ENCODE measurements at places on chromosomes 5 and 9.

DNA sequence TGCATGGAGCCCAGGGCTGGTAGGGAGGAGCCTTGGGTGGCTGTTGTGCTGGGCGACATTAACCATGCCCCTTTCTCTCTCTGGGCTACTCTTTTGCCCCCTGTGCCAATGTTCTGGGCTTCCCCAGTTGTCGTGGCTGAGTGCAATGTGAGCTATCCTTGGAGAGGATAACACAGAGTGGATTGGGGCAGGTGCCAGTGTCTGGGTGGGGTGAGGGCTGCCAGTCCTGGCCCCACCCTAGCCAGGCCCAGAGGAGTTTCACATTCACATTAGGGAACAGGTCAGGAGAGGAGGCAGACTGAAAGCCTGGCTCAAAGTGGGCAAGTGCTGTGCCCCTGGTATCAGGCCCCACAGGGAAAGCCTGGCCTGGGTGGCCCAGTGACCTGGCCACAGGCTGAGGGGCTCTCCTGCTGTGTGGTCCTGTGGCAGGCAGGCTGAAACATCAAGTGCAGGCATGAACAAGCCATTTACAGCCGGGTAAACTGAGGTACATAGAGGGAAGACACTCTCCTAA, 7.5 kb upstream of the NDST1 start:
- DNase-seq = no peak

GRCh38 chr5:134659456-134659855, 10.9 kb downstream of the SEC24A start:
- no peak for DNase-seq

DNA sequence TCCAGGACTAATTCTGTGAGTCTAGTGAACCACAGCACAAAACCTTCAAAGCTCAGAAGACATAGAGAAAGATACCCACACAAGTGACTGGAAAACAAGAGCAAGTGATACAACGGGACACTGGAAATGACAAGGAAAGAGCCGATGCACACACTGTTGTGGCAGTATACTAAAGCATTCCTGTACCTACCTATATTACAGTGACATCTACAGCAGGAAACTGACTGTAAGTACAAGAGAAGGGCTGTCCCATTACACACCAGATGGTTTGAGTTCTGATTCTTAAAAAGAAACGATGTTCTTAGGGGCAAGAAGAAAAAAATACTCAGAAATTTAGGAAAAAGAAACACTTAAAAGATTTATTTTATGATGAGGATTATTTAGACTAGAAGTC, 18.5 kb downstream of the TMEM245 start:
- no peak for DNase-seq

GRCh38 chr9:33921967-33922895, 105.3 kb downstream of the UBE2R2 start:
- no peak for DNase-seq

GRCh38 chr5:173789031-173789920, 98.9 kb upstream of the CPEB4 start:
- peak; percentile 68 for DNase-seq

- DNase-seq = no peak
These were observed 6.6 kb downstream of the SLC46A2 start for GRCh38 chr9:112884101-112884500.

DNA sequence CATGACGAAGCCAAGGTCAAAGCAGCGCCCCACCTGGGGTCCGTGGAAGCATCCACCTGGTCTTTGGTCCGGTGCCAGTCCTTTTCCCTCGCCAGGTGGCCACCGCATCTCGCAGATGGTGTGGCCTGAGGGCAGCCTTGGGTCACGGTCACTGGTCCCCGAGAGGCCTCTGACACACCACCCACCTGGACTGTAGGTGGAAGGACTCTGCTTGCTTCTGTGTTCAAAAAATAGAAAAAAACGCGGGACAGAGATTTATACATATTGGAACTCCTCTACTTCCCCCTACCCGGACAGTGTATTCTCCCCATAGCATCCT, 466 bp upstream of the TTC39B start:
- DNase-seq = no peak

DNA sequence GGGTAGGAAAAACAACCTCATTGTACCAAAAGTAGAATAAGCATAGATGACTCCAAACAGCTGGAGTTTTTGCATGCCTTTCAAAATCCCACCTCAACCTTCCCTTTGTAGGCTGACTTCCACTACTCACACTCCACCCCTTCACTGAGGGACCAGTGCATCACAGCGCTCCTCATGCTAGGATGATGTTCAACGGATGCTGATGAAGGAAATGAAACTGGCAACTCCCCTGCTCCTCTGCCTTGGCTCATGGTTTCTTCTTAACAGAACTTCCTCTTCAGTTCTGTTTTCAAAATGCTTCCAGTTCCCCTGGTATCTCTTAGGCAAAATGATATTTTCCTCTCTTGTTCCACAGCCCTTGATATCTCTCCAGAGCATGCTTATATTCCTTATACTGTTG, 29.0 kb downstream of the LIFR start:
- DNase-seq = no peak

DNA sequence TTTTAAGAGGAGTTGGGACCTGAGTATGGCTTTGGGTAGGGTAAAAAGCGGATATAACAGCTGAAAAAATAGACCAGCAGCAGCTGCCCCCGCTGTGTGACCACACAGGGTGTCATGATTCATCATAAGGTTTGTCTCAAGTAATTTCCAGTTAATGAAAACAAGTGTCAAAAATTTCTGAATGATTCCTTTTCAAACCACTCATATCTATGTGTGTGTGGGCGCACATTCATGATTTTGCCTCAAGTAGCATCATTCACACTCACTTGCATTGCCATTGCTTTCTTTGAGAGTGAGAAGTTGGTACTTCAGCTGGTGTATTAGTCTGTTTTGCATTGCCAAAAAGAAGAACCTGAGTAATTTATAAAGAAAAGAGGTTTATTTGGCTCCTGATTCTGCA, 12.1 kb upstream of the TNFAIP8 start:
- DNase-seq = no peak

- no peak for DNase-seq
These were observed 91.9 kb downstream of the TMEM215 start for GRCh38 chr9:32875242-32875641.

GRCh38 chr5:109249126-109249525, 160.6 kb downstream of the PJA2 start:
- no peak for DNase-seq

- no peak for DNase-seq
These were observed 241.6 kb upstream of the CD180 start for GRCh38 chr5:67437905-67438845.

DNA sequence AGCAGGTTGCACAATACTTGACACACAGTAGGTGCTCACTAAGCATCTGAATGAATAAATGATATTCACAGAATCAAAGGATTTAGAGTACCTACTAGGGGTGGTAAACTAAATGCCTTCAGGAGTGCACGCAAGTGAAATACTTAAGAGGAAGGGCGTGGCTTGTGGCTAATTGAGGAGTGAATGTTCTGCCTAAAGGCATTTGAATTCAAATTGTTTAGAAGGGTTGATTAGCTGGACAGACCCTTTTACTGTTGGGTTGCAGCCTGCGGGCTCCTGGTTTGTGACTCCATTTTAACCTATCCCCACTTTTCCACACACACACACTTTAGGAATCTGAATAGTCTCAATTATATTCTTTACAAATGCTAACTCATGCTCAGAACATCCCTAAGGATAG, 63.1 kb downstream of the PPP2R2B start:
- no peak for DNase-seq

DNA sequence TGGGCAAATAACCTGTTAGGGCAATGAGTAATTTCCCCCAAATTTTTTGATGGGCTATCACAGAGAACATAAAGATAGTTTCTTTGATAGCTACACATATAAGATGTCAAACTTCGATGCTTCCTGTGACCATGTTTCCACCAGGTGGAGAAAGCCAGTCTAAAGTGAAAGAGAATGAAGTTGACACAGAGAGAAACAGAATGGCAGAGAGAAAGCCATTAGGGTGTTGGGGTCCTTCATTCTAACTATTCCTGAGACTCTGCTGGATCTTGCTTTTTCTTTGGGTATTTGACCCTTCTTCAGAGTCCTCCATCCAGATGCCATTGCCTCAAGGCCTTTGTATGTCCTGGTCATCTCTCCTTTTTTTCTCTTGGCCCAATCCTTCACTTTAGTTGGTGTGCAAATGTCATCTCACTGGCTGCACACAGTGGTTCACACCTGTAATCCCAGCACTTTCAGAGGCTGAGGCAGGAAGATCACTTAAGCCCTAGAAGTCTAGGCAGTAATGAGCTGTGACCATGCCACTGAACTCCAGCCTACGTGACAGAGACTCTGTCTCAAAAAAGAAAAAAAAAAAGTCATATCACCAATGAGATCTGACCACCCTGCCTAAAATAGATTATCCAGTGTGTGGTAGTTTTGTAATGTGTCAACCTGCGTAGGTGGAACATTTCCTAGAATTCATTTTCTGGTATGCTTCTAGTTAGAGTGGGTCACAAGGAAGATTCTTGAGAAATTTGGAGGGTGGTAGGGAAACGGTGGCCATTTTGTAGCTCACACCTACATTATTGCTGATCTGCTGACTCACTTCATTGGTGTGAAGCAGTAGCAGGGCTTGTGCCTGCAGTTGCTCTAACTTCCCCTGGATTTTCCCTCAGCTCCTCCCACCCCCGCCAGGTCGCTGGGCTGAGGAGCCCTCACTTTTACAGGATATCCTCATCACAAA, 20.8 kb upstream of the KIF2A start:
- DNase-seq = no peak

DNA sequence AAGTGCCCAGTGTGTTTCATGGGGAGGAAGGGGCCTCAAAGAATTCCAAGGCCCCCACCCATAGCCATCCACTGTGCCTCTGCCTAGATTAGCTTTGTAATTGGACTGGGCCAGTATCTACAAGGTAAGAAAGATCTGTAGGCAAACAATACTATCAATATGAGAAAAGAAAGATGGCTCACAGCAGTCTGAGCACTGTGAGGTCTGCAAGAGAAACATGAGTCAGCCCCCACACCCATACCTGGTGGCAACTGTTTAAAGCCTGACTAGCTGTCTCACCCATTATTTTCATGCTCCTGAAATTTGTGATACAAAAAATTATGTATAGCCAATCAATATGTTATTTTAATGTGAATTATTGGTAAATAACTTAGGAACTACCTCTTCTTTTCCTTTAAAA, 10.0 kb upstream of the ZNF483 start:
- DNase-seq = no peak

DNA sequence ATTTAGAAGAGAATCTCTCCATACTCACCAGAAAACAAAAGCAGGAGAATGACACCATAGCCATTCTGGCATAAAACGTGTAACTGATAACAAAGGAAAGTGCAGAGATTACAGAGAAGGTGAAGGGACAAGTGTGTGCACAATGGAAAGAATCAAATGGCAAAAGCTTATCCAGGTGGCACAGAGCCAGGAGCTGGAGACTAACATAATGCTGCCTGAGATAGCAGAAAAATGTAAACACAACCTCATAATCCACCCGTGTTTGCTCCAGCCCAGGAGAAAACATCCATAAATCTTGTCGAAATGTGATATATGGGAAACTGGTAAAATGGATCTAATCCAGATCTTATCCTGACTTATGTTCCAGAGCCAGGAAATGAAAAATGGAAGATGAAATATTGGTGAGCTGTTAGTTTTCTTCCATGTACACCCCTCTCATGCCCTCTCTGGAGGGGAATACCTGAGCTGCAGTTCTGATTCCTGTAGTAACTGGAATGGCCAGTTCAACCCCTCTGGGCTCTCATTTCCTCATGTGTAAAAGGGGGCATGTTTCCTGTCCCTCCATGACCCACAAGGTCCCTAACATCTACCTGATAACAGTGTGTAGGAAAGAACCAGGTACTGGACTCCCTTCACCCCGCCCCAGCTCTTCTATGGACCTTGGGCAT, 212.3 kb upstream of the DAPK1 start:
- DNase-seq = no peak

GRCh38 chr5:171629628-171630349, 155.8 kb upstream of the SMIM23 start:
- DNase-seq = no peak

GRCh38 chr9:98992885-98993569, 49.3 kb downstream of the COL15A1 start:
- DNase-seq = no peak

- DNase-seq = no peak
These were observed 94.6 kb upstream of the SMC2 start for GRCh38 chr9:103999375-104000062.

- no peak for DNase-seq
These were observed 6.2 kb downstream of the NLN start for GRCh38 chr5:65728218-65728617.

DNA sequence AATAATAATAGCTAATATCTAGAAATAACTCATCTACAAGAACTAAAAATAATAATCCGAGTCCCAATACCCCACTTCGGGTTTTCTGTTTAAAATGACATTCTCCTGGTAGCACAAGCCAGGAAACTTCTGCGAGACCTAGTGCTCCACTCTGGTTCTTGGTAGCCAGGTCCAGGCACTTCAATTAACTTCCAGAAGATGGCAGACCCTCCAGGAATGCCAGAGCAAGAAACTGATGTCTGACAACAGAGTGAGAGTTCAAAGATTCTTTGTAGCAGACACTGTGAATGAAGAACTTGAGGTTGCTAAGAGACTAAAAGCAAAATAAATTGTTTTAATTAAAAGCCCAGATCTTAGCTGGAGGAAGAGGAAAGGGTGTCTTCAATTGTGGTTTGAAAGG, 1963.3 kb upstream of the CDH9 start:
- no peak for DNase-seq

GRCh38 chr5:59034498-59035186, 451.8 kb downstream of the RAB3C start:
- no peak for DNase-seq

- no peak for DNase-seq
These were observed 1.0 kb downstream of the FAM221B start for GRCh38 chr9:35827486-35827885.

GRCh38 chr9:88143179-88143578, 4.9 kb upstream of the SPATA31C2 start:
- no peak for DNase-seq

GRCh38 chr5:15571081-15571480, 71.1 kb downstream of the FBXL7 start:
- no peak for DNase-seq

GRCh38 chr5:171648279-171649074, 137.1 kb upstream of the SMIM23 start:
- DNase-seq = no peak

DNA sequence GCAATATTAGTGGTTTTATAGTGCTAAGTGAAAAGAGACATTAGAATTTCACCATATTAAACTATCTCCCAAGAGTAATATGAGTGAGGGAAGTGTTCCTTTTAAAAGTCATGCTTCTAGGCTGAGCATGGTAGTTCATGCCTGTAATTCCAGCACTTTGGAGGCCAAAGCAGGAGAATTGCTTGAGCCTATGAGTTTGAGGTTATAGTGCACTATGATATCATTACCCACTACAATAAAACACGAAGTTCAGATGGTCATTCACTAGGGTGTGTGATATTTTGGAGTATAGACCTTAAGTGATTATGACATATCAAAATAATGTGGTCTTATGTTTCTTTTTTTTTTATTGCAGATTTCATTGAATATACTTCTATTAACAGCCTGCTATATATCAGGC, 6.7 kb downstream of the KIF2A start:
- DNase-seq = no peak

DNA sequence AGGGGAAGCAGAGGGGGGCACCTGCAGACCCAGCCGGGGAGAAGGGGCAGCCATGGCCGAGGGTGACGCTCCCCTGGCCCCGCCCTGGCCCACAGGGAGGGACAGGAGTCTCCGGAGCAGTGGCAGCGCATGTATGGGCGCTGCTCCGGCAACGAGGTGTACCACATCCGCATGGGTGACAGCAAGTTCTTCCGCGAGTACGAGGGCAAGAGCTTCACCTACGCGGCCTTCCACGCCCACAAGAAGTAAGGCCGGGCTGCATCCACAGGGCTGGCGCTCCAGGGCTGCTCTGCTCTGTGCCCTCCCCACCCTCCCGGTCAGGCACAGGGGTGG, 68.2 kb downstream of the KCNT1 start:
- DNase-seq = no peak

GRCh38 chr9:35453786-35454185, 36.1 kb upstream of the RUSC2 start:
- no peak for DNase-seq

Measured in T1000 (cell line).